ENCODE measurements at places on chromosomes 11 and 22. TPM values are rescaled to one million over a fixed set of nuclear protein-coding genes. Genes with fewer than 3 reads are reported as not detected.

DNA sequence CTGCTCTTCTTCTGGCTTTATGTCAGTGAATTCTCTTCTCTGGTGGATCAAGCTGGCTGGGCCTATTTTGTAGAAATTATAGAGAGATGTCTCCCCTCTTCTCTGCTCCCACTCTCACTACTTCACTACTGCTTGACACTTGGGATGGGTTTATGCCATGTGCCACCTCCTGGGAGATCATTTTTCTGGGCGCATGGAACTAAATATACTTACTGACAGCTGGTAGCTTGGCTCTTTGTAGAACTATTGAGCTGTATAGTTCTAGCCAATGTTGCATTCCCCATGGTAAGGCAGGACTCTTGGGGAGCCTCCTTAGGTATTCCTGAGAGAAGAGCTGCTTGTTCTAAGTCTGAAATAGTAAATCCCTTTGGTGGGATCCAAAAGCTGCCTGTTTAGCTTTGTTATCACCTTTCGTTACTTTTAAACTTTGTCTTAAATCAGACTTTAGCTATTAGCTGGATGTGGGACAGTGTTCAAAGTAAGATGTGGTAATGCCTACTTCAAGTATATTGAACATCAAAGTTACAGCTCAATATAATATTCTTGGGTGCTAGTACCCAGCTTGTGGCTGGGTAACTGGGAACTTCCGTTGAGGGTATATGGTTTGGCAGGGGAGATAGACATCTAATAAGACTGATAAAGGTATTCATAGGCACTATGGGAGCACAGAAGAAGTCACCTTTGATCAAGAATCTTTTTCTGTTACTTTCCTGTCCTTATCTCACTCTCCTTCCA is 87.5 kb upstream of the RRM1 start:
- no peak for DNase-seq

- peak; percentile 65 for DNase-seq
Observed at GRCh38 chr22:32473388-32473952, 1.1 kb upstream of the FBXO7 start.

DNA sequence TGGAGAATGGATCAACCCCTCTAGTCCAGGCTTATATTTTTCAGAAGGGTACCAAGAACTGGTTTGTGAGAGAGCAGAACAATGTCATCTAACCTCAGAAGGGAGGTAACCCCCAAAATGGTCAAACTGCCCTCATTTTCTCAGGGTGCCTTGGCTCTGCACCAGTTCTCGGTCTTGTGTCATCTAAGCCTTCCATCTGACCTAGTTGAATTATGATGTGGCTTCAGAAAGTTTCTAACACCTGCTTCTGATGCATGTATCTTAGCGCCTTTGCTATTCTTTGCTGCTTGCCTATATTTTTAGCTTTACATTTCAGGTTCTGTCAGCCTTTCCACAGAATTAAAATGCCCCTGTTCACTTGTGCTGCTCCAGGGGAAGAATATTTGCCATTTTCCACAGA is 91.7 kb upstream of the E2F8 start:
- DNase-seq: no peak

DNA sequence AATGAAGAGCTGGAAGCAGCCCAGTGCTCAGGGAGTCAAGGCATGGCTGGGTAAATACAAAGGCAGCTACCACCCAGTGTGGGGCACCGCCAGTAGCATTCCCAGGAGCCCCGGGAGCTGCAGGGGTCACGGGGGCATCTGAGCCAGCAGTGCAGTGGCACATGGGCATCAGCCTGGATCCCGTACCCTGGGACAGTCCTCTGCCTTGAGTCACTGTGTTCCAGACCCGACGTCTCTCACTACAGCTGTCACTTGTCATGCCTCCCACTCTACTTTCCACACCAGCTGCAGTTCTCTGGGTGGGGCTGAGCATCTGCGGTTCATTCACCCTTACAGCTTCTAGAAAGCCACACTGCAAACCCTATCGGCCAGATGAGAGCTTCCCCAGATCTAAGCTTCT is 29.6 kb downstream of the DHCR7 start:
- peak; percentile 66 for DNase-seq

DNA sequence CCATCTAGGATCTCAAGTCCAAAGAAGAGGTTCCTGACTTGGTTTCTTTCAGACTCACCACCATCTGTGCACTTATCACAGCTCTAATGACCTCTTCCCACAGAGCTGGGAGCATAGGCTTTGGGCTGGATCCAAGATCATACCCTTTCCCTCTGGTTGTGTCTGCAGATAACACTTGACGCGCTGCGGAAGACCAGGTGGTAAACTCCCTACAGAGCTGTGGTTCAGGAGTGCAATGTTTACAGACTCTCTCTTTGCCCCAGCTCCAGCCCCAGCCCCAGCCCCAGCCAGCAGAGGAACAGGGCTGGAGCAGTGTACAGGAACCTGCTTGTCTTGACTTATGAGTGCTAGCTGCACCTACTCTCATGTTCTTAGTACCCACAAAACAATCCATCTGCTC is 274.4 kb upstream of the SYN3 start:
- DNase-seq: no peak

GRCh38 chr11:7300281-7300680 is 48.6 kb downstream of the SYT9 start:
- DNase-seq: no peak

DNA sequence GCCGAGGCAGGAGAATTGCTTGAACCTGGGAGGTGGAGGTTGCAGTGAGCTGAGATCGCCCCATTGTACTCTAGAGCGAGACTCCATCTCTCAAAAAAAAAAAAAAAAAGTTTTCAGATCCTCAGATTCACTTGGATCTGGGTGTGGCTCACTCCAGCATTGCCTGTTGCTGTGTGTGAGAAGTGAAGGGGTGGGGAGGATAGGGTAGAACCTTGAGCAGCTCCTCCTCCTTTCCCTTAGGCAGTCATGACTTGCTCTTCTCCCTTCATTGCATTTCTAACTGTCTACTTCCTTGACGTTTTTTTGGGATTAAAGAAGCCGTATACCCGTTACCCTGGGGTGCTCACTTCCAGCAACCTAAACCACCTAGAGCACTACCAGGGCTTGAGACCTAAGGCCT is 63.1 kb upstream of the YWHAH start:
- DNase-seq: no peak

DNA sequence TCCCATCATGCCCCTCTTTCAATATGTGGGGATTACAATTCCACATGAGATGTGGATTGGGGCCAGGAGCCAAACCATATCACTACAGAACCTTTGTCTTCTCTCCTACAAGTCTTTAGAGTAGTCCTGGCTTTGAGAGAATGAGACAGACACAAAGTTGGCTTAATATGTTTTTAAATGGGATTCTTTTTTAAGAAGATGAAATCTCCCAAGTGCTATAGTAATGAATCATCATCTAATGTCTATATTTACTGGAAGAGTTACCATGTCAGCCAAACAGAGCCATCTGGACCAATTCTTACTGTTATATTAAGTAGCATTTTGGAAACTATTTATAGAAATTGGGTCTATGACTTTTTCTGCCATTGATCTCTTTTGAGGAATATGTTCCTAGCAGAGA is 38.1 kb upstream of the CARD18 start:
- no peak for DNase-seq

DNA sequence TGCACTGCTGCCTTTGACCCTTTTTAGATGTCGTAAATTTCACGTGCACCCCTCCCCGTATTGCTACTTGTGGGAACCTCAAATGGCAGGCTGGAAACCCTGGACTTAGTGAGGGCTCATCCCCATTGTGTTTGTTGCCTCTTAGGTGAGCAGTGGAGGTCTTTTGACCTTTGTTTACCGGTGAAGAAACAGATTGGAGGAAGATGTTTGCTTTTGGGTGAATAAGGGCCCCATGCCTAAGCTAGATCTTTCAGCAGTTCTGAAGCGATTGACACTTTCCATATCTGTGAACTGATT is 782 bp downstream of the SMARCB1 start:
- DNase-seq: no peak

GRCh38 chr11:1205987-1206331 is 16.9 kb upstream of the MUC5B start:
- no peak for DNase-seq

GRCh38 chr11:8671651-8672062 is 10.8 kb downstream of the TRIM66 start:
- DNase-seq: no peak

DNA sequence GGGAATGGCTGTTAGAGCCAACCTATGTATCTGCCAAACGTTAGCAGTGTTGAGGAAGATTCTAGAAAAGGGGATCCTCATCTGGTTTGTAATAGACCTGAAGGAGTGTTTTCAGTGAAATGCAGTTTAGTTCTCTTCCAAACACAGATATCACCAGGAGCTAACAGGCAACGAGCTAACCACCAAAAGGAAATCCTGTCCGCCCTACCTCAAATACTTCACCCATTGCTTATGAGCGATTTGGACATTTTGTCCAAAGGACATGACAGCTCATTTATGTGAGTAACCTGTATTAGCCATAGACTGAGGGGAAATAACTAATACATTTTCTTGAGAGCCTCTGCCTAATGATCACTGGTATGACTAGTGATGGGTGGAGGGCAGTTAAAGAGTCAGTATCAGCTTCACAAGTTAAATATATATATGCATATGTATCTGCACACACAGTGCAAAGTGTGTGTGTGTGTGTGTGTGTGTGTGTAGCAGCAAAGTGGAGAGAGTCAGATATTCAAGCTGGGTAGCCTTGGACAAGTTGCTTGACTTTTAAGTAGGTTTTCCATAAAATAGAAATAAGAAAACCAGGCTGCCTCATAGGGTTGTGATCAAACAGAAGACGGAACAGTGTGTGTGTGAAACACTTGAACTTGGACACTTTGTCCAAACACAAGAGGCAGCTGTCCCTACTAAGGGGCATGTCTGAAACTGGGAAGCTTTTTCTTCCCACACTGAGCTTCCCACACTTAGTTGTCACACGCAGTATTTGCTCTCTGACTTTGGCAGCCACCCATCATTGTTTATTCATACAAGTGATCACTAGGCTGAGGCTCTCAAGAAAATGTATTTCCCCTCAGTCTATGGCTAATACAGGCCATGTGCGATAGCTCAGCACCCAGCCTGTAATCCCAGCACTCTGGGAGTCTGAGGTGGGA is 940 bp upstream of the C11orf91 start:
- DNase-seq: no peak

- DNase-seq: no peak
Observed at GRCh38 chr11:126149759-126150625, 61.5 kb downstream of the RPUSD4 start.

DNA sequence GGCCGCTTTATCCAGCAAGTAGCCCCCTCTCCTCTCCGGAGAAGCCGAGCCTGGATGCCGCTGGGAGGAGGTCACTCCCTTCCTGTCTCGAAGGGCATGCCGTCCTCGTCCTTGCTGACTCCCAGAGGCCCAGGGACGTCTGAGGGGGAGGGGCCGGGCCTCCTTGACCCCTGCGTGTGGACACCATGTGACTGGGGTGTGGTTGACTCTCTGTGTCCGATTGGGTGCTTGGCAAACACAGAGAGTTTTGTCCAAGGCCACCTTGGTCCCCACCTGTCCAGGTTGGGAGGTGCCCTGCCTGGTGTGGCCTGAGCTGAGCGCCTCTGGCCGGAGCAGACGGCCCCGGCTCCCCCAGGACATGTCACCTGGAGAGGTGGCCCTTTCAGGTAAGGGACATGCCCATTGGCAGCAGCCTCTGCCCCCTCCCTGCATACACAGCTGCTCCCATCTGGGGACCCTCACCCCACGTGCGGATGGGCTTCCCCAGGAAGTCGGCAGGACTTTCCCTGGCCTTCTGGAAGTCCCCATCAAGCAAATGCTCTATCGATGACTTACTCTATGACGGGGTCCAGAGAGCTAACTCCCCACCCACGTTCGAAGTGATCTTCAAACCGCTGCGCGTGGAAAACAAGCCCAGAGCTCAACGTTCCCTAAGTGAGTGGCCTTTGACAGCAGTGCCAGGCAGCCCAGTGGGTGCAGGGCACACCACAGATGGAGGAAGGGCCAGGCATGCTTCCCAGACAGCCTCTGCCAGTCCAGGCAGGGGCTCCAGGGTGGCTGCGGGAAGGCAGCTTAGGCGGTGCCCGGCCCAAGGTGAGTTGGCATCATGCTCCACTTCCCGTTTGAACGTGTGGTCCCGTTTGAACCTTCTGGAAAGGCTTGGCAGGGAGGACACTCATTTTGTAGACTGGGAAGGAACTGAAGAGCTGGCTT is at the start of gene SMIM38:
SMIM38 (plus strand) TSS at position 634 of the 933 bp plus-strand sequence. CDS start 1,912 bp downstream, outside the sequence.
- peak; percentile 15 for DNase-seq

DNA sequence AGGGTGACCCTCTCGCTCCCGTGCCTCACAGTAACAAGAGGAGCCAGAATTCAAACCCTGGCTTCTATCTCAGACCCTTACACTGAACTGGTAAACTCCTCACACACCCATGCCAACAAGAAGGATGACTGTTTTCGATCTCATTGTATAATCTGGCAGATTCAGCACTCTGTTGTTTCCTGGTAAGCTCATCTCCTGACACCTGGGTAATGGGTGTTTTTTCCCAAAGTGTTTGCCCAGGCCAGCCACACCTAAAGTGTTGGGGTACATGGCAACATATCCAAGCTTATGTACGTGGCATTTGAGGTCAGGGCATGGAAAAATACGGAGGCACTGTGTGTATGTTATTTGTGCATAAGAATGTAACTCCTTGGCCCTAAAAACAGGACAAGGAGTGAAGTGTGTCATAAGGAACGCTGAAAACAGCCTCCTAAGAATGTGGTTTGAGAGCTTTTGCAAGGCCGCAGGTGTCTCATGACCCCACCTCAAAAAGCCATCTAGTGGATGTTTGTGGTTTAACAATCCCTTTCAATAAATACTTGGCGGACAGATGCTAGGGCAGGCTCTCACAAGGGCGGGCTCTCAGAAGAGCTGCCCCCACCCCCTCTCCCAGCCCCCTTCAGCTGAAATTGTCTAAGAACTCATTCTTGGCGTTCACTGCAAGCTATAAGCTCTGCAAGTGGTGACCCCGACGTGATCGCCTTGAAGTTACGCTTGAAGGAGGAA is at the start of gene MS4A15:
MS4A15 (plus strand) TSS at position 561 of the 726 bp plus-strand sequence. CDS start 6,867 bp downstream, outside the sequence.
- peak; percentile 55 for DNase-seq

GRCh38 chr11:108788565-108789199 is 123.8 kb downstream of the DDX10 start:
- DNase-seq: no peak

The SERPIND1 gene
- not detected for total RNA-seq

The OVOL1 gene
- 0.17 TPM for total RNA-seq

The OR6A2 gene
- total RNA-seq: 0.10 TPM

The TRAPPC4 gene
- 61.5 TPM for total RNA-seq

The OMP gene
- total RNA-seq: not detected

The MS4A6A gene
- 0.80 TPM for total RNA-seq

The SYT13 gene
- total RNA-seq: not detected

The SCGB2A2 gene
- not detected for total RNA-seq

The P2RX3 gene
- not detected for total RNA-seq

The PLEKHA7 gene
- 8.2 TPM for total RNA-seq
